GM12864 (cell line): ENCODE measurements at places on chromosomes 2 and 18.
A peak's percentile ranks its signal among the peaks of the same experiment; 100 is the strongest.

GRCh38 chr18:48735080-48735676 lies 196.3 kb downstream of the CTIF start:
- DNase-seq: no peak

DNA sequence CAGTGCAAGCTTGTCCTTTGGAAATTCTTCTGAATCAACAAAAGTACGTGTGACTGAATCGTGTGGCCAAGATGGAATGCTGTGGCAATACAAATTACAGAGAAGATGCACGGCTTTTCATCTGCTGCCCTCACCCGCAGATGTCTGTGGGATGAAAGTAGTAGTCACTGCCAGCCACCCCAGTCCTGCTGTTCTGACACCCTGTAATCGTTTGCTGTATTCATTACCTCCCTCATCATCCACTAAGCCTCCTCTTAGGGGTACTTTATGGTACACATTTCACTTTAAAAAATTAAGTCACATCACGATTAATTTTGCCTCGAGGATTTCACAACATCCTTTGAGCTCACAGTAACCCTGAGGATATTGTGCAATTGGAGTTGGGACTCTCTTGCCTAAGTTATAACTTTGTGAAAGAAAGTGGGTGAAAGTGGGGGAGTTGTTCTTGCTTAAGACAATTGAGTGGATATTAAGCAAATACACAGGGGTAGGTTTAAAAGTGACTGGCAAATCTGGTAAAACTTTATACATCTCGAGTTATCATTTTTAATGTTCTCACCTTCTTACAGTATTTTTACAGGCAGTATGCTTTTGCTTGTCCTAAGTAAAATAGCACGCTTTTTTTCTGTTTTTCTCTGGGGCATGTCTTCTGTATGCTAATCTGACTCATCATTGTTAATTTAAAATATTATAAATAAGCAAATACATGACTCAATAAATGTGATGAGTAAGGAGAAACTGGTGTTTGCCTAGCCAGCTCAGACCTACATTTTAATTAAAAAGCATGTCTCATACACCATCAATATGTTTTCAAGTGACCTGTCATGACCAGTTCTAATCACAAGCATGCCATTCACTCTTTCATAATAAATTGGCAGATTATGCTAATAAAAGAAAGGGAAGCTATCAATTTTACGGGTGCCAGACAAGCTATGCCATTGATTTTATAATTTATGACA lies 680.9 kb downstream of the IRS1 start:
- no peak for DNase-seq

DNA sequence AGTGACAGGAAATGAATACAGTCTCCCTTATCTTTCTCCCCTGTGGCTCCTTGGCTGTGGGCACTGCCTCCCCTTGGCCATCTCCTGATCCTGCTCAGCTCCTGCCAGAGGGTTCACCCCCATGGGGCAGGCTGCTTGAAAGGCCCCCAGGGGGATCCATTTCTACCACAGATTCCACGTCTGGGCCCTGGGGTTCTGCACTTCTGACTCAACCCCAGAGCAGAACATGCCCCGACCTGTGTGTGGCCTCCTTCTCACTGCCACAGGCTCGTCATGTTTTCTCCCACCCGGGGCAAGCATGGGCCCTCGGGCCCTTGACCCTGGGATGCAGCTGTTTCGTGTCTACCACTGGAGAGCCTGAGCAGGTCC lies 122.2 kb downstream of the ACKR3 start:
- DNase-seq: no peak

DNA sequence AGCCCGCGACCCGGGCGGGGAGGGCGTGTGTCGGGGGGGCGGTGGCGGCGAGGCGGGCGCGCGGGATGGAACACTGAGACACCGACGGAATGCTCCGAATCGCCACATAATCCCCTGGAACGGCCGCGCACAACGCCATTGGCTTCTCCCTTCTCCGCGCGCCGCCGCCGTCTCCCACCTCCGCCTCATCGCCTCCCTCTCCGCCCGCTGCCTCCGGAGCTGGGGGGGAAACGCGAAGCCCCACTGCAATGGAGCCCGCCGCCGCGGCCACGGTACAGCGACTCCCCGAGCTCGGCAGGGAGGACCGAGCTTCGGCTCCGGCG lies at the start of gene PHLPP1:
Gene PHLPP1 (plus strand): TSS at position 106 of the 323 bp plus-strand sequence. CDS start 143 bp downstream, at position 249.
- DNase-seq: no peak

DNA sequence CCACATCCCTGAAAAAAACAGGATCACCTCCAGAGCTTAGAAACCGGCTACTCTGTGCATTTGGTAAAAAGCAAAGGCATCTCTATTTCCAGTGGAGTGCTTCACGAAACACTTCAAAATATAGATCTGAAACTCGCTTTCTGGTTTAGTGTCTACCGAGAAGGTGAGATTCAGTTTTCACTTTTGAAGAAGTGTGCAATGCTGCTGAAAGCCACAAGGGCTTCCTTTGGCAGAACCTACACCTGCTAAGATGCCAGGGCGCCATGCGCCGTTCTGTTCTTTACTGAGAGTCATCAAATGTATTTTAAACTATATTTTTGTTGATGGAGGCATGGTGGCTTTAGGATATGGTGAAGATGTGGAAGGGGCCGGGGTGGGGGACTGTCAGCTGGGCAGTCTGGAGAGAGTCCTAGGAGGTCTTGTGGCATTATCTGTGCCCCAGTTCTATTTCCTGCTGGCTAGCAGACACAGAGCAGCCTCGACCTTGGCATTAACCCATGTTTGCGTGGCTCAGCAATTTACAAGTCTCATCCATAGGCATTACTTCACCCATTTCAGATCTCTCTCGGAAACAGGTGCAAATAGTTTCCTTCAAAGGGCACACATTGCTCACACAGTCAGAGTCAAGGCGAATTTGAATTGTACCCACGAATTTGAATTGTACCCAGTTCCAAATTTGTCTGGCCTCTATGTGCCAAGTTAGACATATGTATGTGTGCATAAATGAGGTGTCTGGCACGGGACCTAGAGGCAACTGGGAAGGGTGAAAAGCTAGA lies 46.7 kb upstream of the KCNF1 start:
- DNase-seq: peak; percentile 66

DNA sequence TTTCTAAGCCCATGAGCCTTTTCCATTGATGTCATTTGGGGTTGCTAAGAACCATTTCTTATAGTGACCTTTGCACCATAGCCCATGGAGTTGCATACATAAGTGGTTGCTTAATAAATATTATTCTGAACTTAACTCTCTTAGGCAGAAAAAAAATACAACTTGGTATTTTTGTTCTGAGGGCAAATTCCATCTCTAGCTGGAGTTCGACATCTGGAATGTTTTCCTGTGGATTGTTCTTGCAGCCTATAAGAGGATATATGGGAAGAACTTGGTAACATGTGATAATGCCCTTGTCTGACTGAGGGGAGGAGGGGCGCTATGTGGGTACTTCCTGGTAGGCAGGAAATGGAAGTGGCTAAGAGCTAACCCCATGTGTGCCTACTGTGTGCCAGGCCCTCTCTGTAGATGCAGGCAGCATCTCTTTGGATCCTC lies 20.7 kb downstream of the IGFBP2 start:
- DNase-seq: no peak

GRCh38 chr18:50727721-50728471 lies 91.9 kb downstream of the MRO start:
- no peak for DNase-seq

GRCh38 chr2:67896076-67896475 lies 166.7 kb downstream of the C1D start:
- no peak for DNase-seq

GRCh38 chr2:12514631-12515437 lies 201.9 kb upstream of the TRIB2 start:
- DNase-seq: no peak

- DNase-seq: no peak
Measured at GRCh38 chr2:27765621-27766286, 5.8 kb upstream of the MRPL33 start.
